Activated CD8-positive, alpha-beta T cell treated with anti-CD3 and anti-CD28 coated beads for 36 hours (primary cell): ENCODE measurements at places on chromosomes 5 and 9. TPM values are rescaled to one million over a fixed set of nuclear protein-coding genes. Genes with fewer than 3 reads are reported as not detected.

- no peaks in the 10 kb centered on the region for H3K36me3 ChIP-seq
- H3K4me3 ChIP-seq = no peak overlapping the region
- H3K27ac ChIP-seq = no peak overlapping the region
- DNase-seq = peak; percentile 73
- peaks cover 3% of the 10 kb centered on the region for H3K4me1 ChIP-seq
These were observed 605.7 kb downstream of the RAB3C start for GRCh38 chr5:59188419-59189225.

PCDHB7 gene
- not detected for total RNA-seq

CSNK1A1 gene
- total RNA-seq = 168 TPM

GRCh38 chr5:8349855-8350254 lies 480.9 kb downstream of the MTRR start:
- no peak for DNase-seq
- H3K27me3 ChIP-seq = no peaks in the 10 kb centered on the region
- H3K36me3 ChIP-seq = no peaks in the 10 kb centered on the region
- no peak overlapping the region for H3K4me3 ChIP-seq
- H3K27ac ChIP-seq = no peak overlapping the region

GRCh38 chr5:133700251-133700650 lies 87.9 kb upstream of the FSTL4 start:
- DNase-seq = no peak
- H3K27me3 ChIP-seq = no peaks in the 10 kb centered on the region
- H3K4me1 ChIP-seq = peaks cover 8% of the 10 kb centered on the region

GRCh38 chr5:74198156-74198555 lies 442.4 kb downstream of the ENC1 start:
- H3K36me3 ChIP-seq = no peaks in the 10 kb centered on the region
- no peak overlapping the region for H3K4me3 ChIP-seq
- DNase-seq = no peak
- no peak overlapping the region for H3K27ac ChIP-seq
- H3K4me1 ChIP-seq = no peaks in the 10 kb centered on the region

- no peak for DNase-seq
- no peak overlapping the region for H3K27ac ChIP-seq
- H3K36me3 ChIP-seq = no peaks in the 10 kb centered on the region
- no peak overlapping the region for H3K4me3 ChIP-seq
- no peaks in the 10 kb centered on the region for H3K27me3 ChIP-seq
These were observed 23.0 kb upstream of the FBXL7 start for GRCh38 chr5:15476977-15477376.

DNA sequence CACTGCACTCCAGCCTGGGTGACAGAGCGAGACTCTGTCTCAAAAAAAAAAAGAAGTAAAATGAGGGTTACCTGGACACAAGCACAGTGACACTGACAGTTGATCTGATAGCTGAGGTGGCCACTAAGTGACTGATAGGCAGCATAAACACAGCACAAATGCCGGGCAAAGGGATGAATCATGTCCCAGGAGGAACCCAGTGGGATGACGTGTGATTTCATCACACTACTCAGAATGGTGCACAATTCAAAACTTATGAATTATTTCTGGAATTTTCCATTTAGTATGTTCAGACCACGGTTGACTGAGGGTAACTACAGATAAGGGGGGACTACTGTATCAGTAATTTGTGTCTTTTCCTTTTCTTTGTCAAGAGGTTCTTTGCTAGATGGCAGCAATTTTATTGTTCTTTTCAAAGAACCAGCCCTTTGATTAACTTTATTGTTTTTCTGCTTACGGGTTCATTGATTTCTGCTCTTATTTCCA lies 34.3 kb upstream of the RNF130 start:
- peaks cover 3% of the 10 kb centered on the region for H3K36me3 ChIP-seq
